HTR-8/SVneo (cell line): ENCODE measurements at places on chromosomes 11 and 22.

DNA sequence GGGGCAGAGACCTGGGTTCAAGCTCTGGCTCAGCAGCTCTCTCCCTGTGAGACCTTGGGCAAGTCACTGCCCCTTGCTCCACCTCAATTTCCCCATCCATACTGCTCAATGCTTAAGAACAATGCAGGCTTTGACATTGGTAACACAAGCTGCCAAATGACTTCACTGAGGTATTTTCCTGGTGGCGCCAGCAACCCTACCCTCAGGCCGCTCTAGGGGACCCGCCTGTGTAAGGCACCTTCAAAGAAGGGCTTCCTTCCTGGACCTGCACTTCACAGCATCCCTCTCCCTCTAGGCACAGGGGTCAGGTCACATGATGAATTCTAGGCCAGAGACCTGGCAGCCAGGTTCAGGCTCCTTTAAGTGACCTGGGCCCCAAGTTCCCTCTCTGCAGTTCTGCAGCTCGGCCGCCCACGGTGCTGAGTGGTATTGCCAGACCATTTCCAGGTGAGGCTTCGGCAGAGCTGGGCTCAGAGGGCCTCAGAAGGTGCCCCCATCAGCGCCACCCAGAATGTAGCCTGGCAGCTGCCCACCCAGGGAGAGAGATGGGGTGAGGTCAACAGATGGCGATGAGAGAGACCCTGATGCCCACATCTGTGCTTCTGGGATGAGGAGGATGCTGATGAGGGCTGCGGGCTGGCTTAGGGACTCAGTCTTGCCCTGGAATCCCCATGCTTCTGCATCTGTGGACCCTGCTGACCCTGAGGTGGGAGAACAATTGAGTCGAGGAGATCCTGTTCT is 4.5 kb downstream of the WNT11 start:
- DNase-seq, result no peak

DNA sequence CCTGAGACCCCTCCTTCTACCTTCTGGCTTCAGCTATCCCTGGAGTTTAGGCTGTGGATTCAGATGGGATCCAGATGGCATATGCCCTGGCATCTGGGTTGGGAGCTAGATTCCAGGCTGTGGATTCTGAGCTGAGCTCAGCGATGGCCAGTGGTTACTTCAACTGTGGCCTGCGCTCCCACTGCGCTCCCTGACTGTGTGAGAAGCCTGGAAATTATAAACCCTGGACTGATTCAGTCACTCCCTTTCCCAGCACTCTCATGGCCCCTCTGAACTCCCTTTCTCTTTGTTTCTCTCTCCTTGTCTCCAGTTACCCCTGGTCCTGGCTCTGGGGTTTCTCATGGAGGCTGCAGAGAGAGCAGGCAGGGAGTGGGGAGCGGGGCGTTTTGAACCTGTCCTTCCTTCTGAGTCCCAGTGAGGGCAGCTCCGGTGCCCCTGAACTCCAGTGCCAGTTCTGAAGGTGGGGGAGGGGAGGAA is 4.8 kb downstream of the ARHGEF17 start:
- DNase-seq, result no peak

GRCh38 chr11:111729071-111729830 is 36.9 kb downstream of the PPP2R1B start:
- no peak for DNase-seq

GRCh38 chr22:22019659-22020424 is 37.3 kb upstream of the TOP3B start:
- no peak for DNase-seq

DNA sequence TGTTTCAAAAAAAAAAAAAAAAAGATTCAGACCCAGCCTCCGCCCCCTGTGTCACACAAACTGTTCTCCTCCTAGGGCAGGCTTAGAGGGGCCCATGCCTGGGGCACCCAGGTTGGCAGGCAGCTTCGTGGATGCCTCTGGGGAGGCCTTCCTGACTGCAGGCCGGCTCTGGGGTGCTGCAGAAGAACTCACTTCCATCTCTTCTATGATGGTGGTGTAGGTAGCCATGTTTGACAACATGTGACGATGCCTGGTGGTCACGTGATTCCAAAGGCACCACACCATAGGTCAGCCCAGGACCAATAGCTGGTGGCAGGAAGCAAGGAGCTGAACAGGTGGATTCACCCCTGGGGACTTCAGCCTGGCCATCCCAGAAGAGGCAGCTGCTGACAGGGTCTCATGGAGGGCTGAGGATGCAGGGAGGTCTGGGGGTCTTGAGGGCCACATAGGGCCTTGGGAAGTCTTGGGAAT is 24.1 kb upstream of the CELSR1 start:
- no peak for DNase-seq
